ENCODE measurements at places on chromosomes 13 and 19.

DNA sequence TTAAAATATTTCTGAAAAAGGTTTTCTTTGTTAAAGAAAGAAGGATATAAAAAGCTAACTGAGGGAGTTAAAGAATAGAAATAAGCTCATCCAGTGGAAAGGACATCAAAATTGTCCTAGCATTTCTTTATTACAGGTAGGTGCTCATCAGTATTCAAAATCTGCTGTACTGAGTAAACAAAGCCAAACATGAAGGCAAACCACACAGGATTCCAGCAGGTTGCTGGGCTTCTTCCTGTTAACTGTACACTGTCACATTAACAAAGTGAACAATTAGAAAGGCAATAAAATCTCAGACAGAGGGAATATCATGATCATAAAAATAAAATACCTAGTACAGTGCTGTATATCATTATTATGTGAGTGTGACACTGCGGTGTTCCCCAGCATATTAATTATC, 1541.0 kb downstream of the SLITRK5 start:
- no peak for DNase-seq

GRCh38 chr13:99484473-99484872, 16.8 kb upstream of the TM9SF2 start:
- DNase-seq, result peak; percentile 64

DNA sequence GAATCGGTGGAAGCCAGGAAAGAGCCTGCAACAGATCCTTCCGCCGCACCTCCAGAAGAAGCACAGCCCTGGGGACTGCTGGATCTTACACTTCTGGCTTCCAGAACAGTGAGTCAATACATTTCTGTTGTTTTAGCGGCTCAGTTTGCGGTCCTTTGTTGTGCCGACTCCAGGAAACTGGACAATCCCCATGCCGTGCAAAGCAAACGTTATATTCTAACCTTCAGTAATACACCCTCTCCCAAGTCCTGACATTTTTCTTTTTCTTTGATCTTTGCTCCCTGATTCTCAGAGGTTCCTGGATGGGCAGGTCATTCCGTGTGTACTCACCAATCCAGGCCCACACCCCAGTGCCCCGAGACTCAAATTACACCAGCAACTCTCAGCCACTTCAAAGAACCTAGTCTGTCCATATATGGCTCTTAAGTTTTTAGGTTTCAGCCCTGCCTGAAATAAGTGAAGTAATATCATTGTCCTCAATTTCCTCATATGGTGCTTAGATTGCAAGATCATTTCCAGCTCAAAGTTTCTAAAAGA, 387.1 kb upstream of the SGCG start:
- DNase-seq, result no peak

DNA sequence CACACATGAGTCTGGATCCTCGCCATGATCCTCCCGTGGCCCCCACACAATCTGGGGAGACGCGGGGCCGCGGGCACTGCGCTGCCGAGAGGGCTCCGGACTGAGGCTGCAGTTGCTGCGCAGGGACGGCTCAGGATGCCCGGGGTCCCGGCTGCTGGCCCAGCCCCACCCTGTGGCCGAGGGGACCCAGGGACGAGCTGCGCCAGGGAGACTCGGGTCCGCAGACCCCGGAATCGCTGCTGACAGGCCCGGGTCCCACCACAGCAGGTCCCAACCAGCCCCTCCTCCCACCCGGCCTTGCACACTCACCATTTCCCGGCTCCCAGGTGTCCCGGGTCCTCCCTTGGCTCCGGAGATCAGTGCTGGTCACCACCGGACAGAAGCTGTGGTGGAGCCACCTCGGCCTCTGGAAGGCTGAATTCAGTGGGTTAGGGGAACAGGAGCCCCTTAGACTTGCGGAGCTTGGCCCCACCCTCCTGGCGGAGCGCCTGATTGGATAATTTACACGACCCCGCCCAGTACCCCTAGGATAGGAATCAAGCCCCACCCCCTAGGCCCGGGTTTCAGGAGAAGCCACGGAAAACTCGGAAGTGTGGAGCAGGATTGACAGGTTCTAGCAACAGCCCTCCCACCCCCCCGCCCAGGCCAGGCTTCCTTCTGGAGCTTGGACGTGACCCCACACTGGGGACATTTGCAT, 57.4 kb downstream of the ZNF44 start:
- no peak for DNase-seq

DNA sequence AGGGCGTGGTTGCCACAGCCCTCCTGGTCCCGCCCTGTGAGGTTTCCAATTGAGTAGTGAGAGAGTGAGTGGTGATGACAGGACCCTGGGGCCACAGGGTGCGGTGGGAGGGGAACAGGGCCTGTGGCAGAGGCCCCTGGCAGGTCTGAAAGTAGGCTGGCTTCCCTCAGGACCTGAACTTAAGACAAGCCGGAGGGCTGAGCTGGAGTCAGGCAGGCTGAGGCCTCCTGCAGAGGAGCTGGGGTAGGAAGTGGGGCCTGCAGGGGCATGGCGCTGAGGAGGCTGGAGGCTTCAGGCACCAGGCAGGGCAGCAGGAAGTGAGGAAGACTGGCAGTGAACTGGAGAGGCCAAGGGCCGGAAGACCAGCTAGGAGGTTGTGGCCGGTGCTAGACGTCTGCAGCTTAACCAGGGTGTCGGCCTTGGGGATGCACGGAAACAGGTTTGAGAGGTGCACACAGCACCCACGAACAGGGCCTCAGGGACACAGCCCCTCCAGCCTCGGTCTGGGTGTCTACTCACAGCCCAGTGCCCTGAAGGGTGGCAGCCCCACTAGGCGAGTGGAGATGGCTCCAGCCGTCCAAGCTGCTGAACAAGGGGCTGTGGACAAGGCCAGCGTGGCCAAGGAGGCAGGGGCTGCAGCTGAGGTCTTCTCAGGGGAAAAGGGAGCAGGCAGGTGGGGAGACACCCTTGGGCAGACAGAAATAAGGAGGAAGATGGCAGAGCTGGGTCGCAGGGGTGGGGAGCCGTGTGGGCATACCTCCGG, 17.8 kb downstream of the POP4 start:
- no peak for DNase-seq

- DNase-seq, result no peak
These were observed 41.1 kb downstream of the TMTC4 start for GRCh38 chr13:100633461-100633860.
